Panc1 (cell line): ENCODE measurements at places on chromosomes 16 and 17.

GRCh38 chr16:50841081-50841886 is 99.4 kb downstream of the CYLD start:
- no peak for DNase-seq

DNA sequence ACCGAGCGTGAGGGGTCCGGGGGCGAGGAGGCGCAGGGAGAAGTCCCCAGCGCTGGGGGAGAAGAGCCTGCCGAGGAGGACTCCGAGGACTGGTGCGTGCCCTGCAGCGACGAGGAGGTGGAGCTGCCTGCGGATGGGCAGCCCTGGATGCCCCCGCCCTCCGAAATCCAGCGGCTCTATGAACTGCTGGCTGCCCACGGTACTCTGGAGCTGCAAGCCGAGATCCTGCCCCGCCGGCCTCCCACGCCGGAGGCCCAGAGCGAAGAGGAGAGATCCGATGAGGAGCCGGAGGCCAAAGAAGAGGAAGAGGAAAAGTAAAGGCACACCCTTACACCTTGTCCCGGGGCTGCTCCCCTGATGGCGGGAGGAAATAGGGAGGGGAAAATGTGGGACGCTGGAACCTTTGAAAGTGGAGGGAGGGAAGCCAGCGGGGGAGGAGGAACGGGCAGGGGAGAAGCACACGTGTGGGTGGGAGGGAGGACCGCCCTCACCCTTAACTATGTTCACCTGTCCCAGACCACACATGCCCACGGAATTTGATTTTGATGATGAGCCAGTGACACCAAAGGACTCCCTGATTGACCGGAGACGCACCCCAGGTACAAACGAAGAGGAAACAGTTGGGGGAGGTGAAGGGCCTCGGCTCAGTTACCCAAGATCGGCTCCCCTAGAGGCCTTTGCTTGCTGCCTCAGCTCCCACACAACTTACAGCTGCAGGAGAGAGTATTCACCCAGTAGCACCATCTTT is 916 bp downstream of the PAGR1 start:
- DNase-seq, result no peak

DNA sequence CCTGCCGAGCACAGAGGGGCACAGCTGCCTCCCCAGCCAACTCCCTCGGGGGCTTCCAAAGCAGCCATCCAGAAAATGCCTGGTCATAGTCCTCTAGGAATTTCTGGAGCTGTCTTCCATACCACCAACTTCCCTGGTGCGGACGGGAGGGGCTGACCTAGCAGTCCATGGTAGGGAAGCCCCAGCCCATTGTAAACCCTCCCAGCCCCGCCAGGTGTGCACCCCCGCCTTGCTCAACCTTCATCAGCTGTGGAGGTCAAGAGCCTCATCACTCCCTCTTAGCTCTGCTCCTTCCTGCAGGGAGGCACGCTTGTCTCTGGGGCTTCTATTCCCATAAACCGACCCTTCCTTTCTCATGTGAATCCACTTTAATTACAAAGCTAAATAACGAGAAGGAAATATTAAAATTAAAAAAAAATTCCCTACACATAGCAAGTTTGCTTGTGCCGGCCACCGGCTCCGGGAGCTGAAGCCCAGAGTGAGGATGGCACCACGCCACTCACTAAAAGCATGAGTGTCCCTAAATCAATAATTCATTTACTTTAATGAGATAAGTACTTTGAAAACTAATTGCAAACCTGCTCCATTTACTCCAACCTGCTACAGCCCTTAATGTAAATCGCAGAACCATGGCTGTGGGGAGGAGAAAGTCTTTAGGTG is 181.4 kb downstream of the ENGASE start:
- no peak for DNase-seq

DNA sequence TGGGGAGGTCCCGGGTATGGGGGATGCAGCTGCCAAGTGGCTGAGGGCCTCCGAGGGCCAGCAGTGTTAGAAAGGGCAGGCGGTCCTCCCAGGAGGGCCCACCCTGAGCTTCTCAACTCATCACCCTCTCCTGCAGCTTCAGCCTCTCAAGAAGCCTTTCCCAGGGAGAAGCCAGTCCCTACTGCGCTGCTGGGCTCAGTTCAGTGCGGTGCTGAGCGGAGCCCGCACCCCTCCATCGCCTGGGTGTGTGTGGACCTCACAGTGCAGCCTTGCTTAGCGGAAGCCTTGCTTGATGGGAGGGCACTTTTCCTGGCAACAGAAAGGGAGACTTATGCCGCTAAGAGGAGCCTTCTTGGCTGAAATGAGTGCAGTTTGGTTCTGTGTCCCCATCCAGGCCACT is 3.5 kb upstream of the APRT start:
- no peak for DNase-seq

DNA sequence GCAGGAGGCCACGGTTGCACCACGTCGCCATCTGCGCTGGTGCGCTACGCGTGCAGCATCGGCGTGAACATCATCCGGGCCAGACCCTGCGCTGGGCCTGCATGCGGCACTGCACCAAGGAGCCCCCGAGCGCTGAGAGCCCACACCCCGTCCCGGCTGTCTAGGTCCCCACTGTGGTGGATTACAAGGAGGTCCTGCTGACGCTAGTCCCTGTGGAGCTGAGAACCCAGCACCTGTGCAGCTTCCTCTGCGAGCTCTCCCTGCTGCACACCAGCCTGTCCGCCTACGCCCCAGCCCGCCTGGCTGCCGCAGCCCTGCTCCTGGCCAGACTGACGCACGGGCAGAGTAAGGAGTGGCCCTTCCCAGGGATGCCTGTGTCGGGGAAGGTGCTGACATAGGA is 10.8 kb upstream of the TEDC2 start:
- no peak for DNase-seq

DNA sequence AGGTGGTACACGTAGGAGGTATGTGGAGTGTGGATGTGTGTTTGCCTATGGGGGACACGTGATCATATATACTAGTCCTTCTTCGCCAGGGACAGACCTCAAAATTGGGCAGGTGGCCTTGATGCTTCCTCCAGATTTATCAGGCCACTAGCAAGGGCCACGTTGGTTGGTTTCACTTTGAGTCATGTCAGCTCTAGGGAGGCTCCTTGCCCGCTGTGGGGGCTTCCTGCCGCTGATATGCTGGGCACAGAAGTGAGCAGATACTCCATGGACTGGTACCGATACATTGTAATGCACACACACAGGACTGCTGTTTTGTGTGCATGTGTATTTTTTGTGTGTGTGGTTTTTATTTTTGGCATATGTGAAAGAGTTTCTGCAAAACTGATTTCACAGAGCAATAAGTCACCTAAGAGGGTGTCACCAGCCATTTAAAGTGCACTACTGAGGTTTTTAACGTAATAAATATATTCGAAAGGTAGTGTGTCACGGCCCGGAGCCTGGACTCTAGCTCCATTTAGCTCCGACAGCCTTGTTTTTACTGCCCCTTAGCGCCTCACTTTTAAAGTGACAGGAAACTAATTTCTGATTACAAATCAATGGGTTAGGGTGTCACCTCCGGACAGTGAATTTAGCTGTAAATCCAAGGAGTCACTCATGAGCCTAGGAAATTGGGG is 605.5 kb upstream of the SALL1 start:
- DNase-seq, result no peak
